Eye (tissue), 1 donor: ENCODE measurements at places on chromosomes 11 and 22.

GRCh38 chr11:23897453-23898286, 599.2 kb upstream of the LUZP2 start:
- DNase-seq: peak; percentile 3

DNA sequence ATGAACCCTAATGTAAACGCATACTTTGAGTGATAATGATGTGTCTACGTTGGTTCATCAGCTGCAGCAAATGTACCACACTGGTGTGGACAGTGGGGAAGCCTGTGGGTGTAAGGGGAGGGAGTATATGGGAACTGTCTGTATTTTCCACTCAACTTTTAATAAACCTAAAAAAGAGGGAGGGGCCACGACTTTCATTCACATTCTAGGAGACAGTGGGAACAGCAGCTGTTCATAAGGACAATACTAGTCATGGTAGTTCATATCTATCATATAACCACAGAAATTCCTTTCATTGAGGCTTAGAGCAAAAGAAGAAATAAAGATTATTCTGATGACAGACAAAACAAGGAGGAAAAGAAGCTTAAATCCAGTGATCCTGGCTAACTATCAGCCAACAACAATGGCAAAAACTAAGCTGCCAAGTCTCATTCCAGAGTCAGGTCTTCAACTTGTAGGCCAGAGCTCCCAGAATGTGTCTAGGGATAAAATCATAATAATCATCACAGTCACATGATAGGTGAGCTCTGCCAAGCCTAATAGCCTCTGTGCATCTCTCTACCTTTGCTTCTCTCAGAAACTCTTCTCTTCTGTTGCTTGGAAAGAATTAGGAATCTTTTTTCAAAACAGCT, 59.4 kb upstream of the CHRM4 start:
- peak; percentile 25 for DNase-seq

GRCh38 chr11:88420165-88420791, 82.7 kb upstream of the CTSC start:
- DNase-seq: no peak

DNA sequence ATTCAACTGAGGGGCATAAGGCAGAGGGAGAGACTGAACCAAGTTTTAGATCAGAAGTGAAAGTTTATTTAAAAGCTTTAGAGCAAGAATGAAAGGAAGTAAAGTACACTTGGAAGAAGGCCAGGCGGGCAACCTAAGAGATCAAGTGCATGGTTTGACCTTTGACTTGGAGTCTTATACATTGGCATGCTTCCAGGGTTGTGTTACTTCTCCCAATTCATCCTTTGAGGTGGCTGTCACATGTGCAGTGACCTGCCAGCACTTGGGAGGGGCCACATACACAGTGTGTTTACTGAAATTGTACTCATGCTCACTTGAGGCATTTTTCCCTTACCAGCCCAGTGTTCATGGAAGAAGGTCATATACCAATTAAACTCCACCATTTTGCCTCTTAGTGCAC, 30.4 kb downstream of the CYP2R1 start:
- DNase-seq: no peak

DNA sequence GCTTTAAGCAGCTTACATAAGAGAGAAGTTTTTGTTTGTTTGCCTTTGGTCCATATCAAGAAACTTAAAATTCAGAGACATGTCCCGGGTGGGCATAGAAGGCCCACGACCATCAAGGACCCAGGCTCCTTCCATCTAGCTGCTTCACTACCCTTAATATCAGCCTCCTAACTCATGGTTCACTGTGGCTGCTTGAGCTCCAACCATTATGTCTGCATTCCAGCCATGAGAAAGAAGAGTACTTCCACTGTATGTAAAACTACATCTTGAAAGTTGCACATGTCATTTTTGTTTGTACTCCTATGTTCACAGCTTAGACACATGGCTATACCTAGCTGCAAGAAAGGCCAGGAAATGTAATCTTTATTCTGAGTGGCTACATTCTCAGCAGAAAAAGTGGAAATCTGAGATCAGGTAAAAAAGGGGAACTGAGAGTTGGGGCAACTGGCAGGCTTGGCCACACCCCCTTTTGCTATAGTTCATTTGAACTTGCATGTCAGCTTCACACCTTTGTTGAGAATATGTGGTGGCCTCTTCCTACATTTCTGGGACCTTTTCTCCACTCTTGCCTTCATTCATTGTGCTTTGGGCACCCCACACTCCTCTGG, 81.3 kb upstream of the TP53I11 start:
- DNase-seq: no peak

GRCh38 chr11:16611926-16612565, 126.4 kb upstream of the C11orf58 start:
- no peak for DNase-seq

- no peak for DNase-seq
Measured at GRCh38 chr22:35034963-35035362, 31.0 kb upstream of the ISX start.

GRCh38 chr11:128716661-128717210, 22.9 kb downstream of the FLI1 start:
- DNase-seq: peak; percentile 8

DNA sequence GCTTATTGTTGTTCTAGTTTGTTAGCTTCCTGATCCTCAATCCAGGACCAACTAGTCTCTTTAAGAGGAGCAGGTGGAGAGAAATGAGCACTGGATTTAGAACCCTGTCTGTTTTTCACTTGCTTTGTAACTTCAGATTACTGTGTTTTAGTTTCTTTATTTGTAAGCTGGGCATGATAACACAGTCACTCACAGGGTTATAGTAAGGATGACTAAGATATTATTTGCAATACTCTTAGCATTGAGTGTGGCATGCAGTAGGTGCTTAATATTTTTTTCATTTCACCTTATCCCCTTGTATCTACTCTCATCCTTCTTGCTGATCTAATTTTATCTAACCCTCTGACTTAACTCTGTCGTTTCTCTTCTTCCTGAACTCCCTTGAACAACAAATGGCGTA, 33.8 kb downstream of the DNHD1 start:
- no peak for DNase-seq

- peak; percentile 96 for DNase-seq
Measured at GRCh38 chr11:92224407-92225124, at the start of gene FAT3. Gene FAT3, plus strand, starts transcription at chr11:92224818. Its CDS starts 127,295 bp downstream, at chr11:92352113.

- no peak for DNase-seq
Measured at GRCh38 chr11:79377406-79377805, 63.4 kb downstream of the TENM4 start.

- DNase-seq: no peak
Measured at GRCh38 chr22:49589301-49589700, 238.4 kb downstream of the BRD1 start.

DNA sequence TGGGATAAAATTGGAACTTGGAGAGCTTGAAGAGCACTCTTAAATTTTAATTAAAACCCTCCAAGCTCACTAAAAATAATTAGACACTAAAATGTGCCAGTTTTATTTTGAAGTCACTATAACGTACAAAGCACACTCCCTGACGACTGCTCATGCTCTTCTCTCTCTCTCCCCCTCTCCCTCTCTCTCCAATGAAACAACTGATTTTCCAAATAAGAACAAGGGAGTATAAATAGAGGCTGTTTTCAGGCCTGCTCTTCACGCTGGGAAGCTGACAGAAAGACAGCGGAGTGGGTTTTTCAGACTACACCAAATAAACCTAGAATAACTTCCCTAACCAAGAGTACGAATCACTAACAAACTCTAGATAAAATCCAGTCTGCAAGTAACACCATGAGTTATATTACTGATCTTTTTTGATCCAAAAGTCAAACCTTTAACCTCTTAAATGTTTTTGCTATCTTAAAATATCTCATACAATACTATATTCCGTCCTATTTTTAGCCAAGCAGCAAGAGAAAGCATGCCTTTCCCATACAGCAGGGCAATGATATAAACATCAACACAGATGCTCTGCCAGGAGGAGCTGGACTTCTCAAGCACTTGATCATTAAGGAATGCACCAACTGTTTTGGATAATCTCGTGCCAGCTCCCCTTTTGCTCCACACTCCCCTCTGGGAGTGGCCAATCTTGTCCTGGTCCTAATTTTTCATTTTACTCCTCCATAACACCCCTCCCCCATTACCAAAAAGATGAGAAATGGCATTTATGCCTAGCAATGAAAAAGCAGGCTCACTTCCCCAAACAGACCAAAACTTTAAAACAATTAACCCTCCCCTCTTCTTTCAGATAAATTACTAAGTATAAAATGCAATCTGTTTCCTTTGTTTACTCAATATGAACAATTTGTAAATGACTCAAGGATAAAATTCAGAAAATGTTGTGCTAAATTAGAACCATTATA, 116.9 kb downstream of the SOX6 start:
- peak; percentile 3 for DNase-seq
